ENCODE measurements at places on chromosomes 7 and 10.

DNA sequence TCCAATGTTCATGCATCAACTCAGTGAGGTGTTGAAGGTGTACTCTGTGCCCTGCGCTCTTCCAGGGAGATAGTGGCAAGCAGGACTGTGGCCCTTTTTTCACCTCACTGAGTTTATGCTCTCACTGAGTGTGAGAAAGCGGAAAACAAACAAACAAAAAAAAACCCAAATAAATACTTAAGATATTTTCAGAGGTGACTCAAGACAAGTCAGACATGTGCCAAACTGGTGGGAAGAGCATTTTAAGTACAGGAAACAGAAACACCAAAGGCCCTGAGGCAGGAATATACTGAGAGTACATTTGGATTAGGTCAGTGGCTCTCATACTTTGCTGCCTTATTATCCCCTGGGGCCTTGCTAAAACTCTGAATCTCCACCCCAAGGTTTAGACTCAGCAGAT is 111.9 kb upstream of the IGFBP3 start:
- no peak for DNase-seq

GRCh38 chr10:59870152-59870551 is 36.2 kb downstream of the CCDC6 start:
- no peak for DNase-seq

DNA sequence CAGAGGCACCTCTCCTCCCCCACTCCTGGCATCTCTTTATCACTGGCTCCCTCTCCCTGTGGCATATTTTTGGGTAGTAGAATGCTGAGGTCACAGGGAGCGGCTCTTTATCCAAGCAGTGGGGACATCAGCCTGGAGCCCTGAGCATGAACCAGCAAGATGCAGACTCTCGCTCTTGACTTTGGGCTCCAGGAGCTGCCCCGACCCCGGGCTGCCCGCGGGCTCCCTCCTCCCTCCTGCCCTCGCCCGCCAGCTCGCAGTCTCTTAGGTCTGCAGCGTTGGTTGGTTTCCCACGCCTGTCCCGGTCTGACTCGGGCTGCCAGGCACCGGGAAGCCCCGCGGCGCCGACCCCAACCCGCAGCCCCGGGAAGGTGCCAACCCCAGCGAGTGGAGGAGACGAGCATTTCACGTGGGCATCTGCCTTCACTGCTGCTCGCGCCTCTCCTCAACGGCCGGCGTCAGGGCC is 1.3 kb downstream of the INSYN2A start:
- DNase-seq = peak; percentile 36

GRCh38 chr7:112770051-112770450 is 20.1 kb downstream of the TMEM168 start:
- DNase-seq = no peak

GRCh38 chr7:131106681-131107336 is 220.9 kb upstream of the MKLN1 start:
- DNase-seq = peak; percentile 30

- DNase-seq = no peak
Measured at GRCh38 chr7:124643311-124643811, 122.2 kb downstream of the GPR37 start.

DNA sequence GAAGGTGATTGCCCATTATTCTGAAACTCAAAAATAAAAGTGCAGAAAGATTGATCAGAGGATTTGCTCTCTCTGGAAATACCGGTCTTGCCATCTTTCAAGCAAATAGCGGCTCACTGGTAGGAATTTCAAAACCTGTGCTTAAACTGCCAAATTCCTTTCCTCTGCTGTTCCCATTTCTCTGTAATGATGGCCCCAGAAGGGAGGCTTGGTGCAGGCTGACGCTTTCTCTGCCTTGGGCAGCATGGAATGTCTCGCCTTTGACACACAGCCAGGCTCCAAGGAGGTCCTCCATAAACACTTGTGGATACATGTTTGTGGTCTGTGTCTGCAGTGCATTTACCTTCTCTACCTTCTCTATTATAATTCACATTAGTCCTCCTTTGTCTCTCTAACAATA is 146.8 kb downstream of the HIBADH start:
- DNase-seq = no peak

DNA sequence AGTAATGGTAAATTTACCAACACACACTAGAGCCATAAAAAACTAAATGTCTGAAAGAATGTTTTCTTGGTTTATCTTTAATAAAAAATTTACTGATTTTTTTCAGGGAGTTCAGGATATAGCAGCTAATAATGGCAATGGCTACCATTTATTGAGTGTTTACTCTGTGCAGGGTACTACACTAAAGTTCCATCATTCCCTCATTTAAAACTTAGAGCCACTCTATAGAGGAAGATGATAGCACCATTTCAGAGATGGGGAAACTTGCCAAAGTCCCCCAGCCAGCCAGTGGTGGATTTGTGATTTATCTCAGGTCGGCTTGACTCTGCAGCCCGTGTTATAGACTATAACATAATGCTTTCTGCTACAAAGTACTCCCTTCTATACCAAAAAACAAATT is 86.6 kb downstream of the LSMEM1 start:
- no peak for DNase-seq

- no peak for DNase-seq
Measured at GRCh38 chr7:149085866-149086265, 4.7 kb downstream of the ZNF786 start.

- no peak for DNase-seq
Measured at GRCh38 chr10:23499372-23500132, 60.7 kb downstream of the OTUD1 start.

GRCh38 chr10:43160921-43161255 is 22.6 kb downstream of the CSGALNACT2 start:
- no peak for DNase-seq

DNA sequence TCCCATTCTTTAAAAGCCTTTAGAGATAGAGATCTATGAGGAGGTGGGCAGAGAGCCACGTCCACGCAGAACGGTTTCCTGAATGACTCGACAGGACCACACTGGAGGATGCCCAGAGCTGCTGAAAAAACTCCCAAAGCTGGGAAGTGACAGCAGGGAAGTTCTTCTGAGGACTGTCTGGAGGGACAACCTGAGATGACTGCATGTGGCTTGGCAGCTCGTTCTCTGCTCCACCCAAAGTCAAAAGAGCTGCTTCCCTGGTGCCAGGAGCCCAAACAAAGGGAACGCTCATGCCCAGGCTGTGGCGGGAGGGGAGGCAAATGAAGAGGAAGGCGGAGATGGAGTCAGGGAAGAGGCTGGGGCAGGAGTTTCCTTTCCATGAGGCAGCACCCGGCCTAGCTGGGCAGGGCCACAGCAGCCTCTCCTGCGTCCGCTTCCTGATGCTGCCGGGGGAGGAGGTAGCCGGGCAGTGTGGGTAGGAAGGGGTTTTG is 95.4 kb downstream of the CCDC3 start:
- DNase-seq = no peak

- no peak for DNase-seq
Measured at GRCh38 chr7:149097088-149097487, 6.6 kb upstream of the ZNF786 start.

GRCh38 chr7:52639981-52640380 is 395.5 kb upstream of the POM121L12 start:
- no peak for DNase-seq

DNA sequence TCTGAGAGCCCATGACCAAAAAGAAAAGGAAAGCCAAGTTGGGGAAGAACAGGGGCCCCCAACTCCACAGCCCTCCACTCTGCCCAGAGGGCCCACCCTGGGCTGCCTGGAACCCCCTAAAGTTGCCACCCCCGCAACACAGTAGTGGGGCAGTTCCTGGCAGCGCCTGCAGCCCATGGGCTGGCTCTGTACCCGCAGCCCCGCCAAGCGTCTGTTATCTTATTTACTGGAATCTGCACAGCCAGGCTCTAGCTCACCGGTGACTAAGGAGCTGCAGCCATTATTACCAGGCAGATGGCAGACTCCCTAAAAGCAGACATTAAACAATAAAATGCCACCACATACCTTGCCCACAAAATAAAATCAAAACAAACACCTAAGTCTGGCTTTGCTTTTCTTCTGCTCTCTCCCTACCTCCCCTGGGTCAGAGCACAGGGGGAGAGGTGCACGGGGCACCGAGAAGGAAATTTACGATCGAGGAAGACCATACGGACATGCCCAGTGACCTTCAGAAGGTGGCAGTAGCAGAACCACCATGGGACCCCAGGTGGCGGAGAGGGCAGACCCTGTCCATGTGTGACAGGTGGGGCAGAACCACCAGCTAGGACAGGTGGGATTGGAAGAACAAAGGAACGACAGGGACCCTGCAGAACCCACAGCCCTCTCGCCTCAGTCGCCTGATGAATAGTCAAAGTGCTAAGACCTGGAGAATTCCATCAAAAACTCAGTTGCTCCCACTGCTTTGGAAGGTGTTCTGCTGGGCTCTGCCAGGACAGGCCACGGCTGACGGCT is 66.3 kb downstream of the PRKAG2 start:
- DNase-seq = no peak

DNA sequence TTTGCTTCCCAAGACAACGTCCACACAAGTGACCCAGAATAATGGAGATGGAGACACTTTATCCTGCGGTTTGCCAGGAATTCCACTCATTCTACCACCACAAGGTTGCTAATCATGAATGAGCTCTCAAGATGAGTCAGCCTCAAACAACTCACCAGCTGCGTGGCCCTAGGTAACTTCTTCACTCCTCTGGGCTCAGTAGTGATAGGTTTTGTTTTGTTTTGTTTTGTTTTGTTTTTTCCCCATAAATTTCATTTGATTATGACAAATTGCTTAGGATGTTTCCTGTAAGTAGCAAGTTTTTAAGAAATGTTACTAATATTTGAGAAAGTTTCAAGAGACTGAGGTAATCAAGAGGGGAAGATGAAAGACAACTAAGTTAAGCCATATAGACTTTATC is 286.8 kb downstream of the PARD3 start:
- DNase-seq = no peak

- no peak for DNase-seq
Measured at GRCh38 chr7:38846280-38846679, 62.7 kb downstream of the VPS41 start.

DNA sequence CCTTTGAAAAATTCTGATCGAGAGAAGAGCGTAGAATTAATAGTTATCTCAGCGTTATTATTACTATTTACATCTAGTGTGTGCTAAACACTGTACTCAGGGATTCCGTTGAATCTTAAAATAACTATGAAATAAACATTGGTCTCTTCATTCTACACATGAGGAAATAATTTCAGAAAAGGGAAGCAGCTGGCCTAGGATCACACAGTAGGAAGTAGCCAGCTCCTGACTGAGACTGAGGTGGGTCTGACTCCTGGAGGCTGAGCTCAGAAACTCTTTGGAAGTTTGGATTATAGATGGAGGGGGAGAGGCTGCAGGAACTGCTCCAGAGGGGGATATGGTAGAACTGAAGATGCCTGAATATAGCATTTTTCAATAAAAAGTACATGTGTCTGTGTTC is 183.9 kb upstream of the WDR11 start:
- DNase-seq = no peak

DNA sequence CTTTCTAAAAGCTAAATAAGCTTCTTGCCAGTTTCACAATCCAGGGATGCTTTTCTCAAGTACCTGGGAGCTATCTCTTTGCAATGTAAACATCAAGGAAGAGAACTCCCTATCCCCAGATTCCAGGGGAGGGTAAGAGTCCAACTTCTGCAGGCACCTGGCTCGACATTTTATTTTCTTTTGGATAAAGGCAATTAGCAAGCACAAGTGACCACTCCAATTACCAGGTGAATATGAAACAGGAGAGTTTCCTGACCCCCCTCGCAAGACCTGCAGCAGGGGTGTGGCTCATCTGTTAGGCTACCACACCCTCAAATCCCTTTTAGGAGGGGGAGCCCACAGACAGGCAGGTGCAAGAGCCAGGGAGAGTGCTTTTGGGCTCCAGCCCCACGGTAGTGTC is 28.6 kb upstream of the LANCL2 start:
- no peak for DNase-seq

DNA sequence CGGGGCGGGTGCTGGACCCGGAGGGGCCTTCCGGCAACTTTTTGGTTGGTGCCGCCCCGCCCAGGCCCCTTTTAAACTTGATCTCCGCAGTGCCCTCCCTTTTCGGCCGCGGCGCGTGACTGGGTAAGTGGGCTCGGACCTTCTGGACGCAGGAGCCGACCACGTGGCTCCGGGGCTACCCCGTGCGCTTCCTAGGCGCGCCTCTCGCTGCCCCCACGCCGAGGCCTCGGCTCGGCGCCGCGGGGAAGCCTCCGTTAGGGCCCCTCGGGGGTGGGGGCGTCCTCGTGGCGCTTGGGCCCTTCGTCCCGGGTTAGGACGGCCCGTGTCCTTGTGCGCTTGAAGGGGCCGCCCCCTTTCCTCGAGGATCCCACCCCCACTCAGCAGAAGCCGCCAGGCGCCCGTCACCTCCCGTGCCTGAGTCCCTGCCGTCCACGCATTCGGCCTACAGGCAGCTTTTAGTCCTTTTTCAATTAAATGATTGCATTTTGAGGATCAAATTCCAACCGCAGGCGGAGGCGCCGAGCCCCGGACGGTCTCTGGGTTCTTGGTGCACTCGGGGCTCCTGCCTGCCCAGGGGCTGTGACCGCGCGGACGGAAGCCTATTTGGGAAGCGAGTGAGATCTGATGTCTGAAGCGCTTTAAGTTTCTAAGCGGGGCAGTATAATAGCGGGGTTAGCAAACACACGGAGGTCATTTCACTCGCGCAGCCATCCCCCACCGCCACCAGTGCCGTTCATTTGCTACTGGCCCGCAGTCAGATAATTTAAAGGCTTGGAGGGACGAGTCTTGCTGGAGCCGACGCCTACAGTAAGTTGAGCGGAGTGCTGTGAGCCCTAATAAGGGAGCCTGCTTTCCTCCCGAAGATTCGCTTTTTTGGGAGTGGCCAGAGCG is 31.8 kb upstream of the TOMM7 start:
- DNase-seq = peak; percentile 78

GRCh38 chr7:45910855-45911254 is 10.2 kb downstream of the IGFBP3 start:
- no peak for DNase-seq

GRCh38 chr10:86035791-86036543 is 330.6 kb downstream of the GRID1 start:
- DNase-seq = no peak

- DNase-seq = no peak
Measured at GRCh38 chr10:73812657-73813056, 1.3 kb upstream of the NDST2 start.

Data from nephron progenitor cell (in vitro differentiated cells).